Osteocyte (in vitro differentiated cells): ENCODE measurements at places on chromosomes 2 and 18. TPM values are rescaled to one million over a fixed set of nuclear protein-coding genes. Genes with fewer than 3 reads are reported as not detected.

DNA sequence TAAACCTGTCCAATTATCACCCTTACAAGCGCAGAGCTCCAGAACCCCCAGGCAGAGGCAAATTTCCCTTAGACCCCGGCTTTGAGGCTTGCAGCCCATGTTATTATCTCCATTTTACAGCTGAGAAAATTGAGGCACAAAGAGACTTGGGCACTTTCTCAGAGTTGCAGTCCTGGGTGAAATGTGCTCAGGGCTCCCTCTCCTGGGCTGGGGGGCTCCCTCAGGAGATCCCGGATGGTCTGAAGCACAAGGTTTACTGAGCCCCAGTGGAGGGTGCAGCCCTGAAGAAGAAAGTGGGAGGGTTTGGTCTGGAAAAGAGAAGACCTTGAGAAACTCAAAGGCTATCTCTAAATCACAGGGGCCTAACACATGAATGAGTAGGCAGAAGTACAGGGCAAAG is 156.6 kb downstream of the CYRIA start:
- H3K27me3 ChIP-seq, result peaks cover 27% of the 10 kb centered on the region
- no peak for DNase-seq
- no peak overlapping the region for H3K27ac ChIP-seq
- no peaks in the 10 kb centered on the region for H3K36me3 ChIP-seq
- H3K4me1 ChIP-seq, result no peaks in the 10 kb centered on the region

- H3K27me3 ChIP-seq, result peaks cover 3% of the 10 kb centered on the region
- H3K36me3 ChIP-seq, result no peaks in the 10 kb centered on the region
- no peak for DNase-seq
- no peak overlapping the region for H3K27ac ChIP-seq
- H3K4me3 ChIP-seq, result no peak overlapping the region
Observed at GRCh38 chr2:67776276-67776675, 286.5 kb downstream of the C1D start.

DNA sequence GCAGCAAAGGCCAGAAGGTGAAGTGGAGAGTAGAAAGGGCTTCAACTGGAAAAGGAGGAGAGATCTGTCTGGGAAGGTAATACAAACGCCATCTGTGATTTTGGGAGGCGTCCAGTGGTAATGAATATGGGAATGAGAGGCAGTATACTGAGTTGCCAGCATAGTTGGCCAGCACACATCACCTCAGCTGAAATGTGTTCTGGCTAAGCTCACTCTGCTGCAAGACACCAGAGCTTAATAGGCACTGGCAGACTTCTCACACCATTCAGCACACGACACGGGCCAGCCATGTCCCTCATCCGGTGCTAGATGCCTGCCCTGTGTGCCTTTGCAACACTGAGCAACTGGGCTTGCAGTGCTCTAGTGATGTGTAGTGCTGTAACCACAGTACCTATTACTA is 277.1 kb downstream of the PIEZO2 start:
- H3K36me3 ChIP-seq, result peaks cover 21% of the 10 kb centered on the region
- H3K27me3 ChIP-seq, result no peaks in the 10 kb centered on the region
- peaks cover 13% of the 10 kb centered on the region for H3K4me1 ChIP-seq
- DNase-seq, result no peak

Gene HOXD11
- total RNA-seq, result not detected in 2 replicates

Gene TSPYL6
- not detected in 2 replicates for total RNA-seq

GRCh38 chr2:21590026-21590690 is 466.4 kb downstream of the TDRD15 start:
- H3K27me3 ChIP-seq, result no peaks in the 10 kb centered on the region
- H3K4me1 ChIP-seq, result no peaks in the 10 kb centered on the region
- no peak overlapping the region for H3K27ac ChIP-seq
- H3K36me3 ChIP-seq, result no peaks in the 10 kb centered on the region

DNA sequence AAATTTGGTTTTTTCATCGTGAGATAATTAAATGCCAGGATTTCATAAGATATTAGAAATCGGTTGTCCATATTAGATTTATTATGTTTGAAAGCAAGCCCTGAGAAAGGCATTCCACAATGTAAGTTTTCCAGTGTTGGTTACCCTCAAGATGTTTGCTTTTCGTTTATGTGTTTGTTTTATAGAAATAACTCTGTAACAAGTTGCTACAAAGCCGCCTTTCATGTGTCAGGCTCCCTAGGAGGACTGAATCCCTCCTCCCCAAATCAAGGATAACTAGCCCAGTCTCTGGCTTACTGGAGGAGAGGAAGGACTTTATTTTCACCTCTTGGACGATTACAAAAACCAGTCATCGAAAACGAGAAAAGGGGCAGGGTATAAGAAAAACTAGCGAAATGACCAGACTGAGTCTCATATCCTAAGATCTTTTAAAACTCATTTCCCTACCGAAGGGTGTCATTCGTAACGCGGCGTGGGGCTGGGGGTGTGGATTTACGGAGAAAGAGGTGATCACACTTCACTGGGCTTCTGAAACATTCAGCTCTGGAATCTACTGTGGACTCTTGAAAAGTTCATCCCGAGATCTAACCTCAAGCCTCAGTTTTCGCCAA is 1.0 kb upstream of the PEX13 start:
- H3K27ac ChIP-seq, result peak overlapping the region; percentile 98
- H3K4me3 ChIP-seq, result peak overlapping the region; percentile 97
- H3K36me3 ChIP-seq, result peaks cover 5% of the 10 kb centered on the region
- peaks cover 31% of the 10 kb centered on the region for H3K4me1 ChIP-seq

Gene SLC39A6
- 75.8 and 79.2 TPM in 2 replicates for total RNA-seq

GRCh38 chr2:46578961-46579360 is 99.6 kb downstream of the TMEM247 start:
- no peak overlapping the region for H3K4me3 ChIP-seq
- DNase-seq, result no peak
- H3K36me3 ChIP-seq, result peaks cover 56% of the 10 kb centered on the region
- H3K27ac ChIP-seq, result no peak overlapping the region
- no peaks in the 10 kb centered on the region for H3K27me3 ChIP-seq

GRCh38 chr2:30470426-30470825 is 23.4 kb downstream of the LCLAT1 start:
- H3K36me3 ChIP-seq, result peaks cover 9% of the 10 kb centered on the region
- no peak overlapping the region for H3K27ac ChIP-seq
- no peaks in the 10 kb centered on the region for H3K27me3 ChIP-seq
- DNase-seq, result no peak
- peaks cover 13% of the 10 kb centered on the region for H3K4me1 ChIP-seq

DNA sequence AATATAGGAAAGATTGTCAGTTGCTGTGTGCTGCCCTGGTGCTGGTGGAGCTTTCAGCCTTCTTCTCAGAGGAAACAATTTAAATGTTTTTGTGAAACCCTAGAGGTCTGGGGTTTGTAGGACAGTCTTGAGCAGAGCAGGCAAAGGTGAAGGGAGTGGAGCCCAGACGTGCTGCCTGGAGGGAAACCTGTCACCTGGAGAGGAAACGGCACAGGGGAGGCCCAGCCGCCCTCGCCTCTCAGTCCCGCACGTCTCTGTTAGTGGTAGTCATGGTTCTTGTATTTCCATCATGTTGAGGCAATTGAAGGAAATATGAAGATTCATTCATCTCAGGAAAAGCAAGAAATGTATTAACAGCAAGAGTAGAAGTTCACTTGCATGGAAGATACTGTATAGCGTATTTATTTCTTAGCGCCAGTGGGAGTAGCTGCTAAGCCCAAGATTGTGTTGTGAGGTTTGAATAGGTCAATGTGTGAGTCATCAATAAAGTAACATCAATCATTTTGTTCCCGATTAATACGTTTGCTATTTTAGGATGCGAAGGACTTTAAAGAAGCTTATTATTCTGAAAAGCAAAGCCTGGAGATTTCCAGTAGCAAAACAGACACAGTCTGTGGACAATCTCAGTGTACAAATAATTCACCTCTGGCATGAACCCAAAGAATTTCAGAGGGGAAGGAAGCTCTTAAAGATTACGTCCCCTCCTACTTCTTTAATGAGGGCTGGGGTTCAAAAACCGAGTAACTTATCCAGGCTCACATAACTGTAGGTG is 70.4 kb downstream of the LRRFIP1 start:
- DNase-seq, result no peak
- peak overlapping the region; percentile 94 for H3K27ac ChIP-seq
- H3K4me1 ChIP-seq, result peaks cover 98% of the 10 kb centered on the region

GRCh38 chr2:48026865-48027264 is 120.6 kb upstream of the FBXO11 start:
- no peak overlapping the region for H3K27ac ChIP-seq
- H3K36me3 ChIP-seq, result no peaks in the 10 kb centered on the region
- no peak for DNase-seq
- peaks cover 33% of the 10 kb centered on the region for H3K27me3 ChIP-seq

Gene SPHKAP
- total RNA-seq, result not detected in 2 replicates

GRCh38 chr2:63861220-63861822 is 19.6 kb downstream of the UGP2 start:
- peaks cover 12% of the 10 kb centered on the region for H3K4me1 ChIP-seq
- H3K36me3 ChIP-seq, result peaks cover 43% of the 10 kb centered on the region
- H3K27me3 ChIP-seq, result no peaks in the 10 kb centered on the region

GRCh38 chr2:194465641-194466040 is 1191.4 kb upstream of the SLC39A10 start:
- peaks cover 4% of the 10 kb centered on the region for H3K27me3 ChIP-seq
- no peak overlapping the region for H3K4me3 ChIP-seq
- H3K4me1 ChIP-seq, result no peaks in the 10 kb centered on the region
- H3K36me3 ChIP-seq, result no peaks in the 10 kb centered on the region
- DNase-seq, result no peak
- no peak overlapping the region for H3K27ac ChIP-seq

DNA sequence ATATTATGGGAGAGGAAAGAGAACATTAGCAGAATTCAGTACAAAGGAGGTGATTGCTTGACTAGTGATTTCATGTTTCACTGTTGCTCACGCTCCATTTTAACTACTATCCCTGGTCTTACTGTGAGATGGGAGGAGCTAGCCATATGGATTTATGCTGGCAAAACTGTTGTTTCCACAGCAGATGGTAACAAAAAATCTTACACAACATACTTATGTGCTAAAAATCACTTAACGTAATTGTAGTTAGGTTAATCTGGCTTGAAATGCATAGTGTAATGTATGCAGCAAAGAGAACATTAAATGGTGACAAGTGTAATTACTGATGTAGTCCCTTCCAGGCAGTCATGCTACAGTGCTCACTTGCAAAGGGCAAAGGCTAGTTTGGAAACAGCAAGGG is 155.6 kb upstream of the LYPD1 start:
- no peak overlapping the region for H3K4me3 ChIP-seq
- no peaks in the 10 kb centered on the region for H3K4me1 ChIP-seq
- DNase-seq, result no peak
- no peaks in the 10 kb centered on the region for H3K36me3 ChIP-seq
- no peak overlapping the region for H3K27ac ChIP-seq

- peaks cover 66% of the 10 kb centered on the region for H3K27me3 ChIP-seq
- no peak overlapping the region for H3K4me3 ChIP-seq
- H3K27ac ChIP-seq, result no peak overlapping the region
- DNase-seq, result no peak
- H3K36me3 ChIP-seq, result peaks cover 2% of the 10 kb centered on the region
Observed at GRCh38 chr18:70234667-70235459, 29.4 kb upstream of the RTTN start.
